ENCODE measurements at places on chromosomes 11 and 22.

DNA sequence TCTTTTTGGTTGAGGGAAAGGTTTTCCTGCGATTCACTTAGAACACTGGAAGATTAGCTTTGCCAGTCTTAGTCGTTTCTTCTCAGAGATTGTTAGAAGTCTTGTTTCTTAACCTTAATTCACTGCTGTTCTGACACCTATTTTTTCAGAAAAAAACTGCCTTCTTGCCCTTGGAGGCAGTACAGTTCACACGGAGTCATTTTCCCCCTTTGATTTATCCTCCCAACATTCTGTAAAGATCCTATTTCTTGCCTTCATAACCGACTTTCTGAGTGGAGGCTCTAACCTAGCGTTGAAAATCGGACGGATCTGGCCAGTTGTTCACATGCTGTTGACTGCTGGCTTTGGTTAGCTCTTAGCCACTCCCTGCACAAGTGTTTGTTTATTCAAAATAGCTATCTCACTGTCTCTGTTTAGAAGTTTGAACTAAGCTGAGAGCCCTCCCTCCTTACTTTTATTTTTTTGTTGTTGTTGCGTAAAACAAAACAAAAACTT is 737 bp downstream of the BCL2L13 start:
- no peak for DNase-seq

DNA sequence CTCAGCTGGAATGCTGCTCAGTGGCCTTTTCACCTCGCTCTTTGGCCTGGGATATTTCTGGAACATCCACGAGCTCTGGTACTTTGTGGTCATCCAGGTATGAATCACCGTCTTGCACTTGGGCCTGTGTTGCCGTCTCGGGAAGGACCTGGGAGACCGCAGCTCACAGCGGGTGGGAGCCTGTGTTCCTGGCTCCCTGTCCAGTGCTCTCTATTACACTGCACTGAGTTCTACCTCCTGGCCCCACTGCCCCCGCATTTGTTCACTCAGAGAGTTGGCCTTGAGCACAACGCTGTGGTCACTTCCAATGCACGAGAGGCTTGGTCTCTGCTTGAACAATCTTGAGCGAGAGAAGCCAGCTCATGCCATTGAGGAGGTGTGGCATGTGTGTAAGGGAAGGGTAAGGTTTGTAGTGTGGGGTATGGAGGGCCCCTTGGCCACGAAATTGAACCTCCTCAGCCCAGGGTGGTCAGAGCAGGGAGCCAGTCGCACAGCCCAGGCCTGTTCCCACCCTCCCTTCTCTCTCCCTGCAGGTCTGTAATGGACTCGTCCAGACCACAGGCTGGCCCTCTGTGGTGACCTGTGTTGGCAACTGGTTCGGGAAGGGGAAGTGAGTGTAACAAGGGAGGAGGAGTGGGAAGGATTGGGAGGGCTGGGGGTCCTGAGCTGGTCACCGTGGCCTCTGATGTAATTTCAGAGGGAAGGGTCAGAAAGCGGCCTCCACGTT is 16.2 kb downstream of the SLC37A2 start:
- no peak for DNase-seq

- DNase-seq, result no peak
Observed at GRCh38 chr11:115157247-115157646, 347.0 kb downstream of the CADM1 start.

- DNase-seq, result no peak
Observed at GRCh38 chr11:120869516-120870011, 154.3 kb upstream of the TBCEL start.

GRCh38 chr11:75734491-75735180 is 17.0 kb downstream of the MOGAT2 start:
- no peak for DNase-seq

Measured in stimulated activated naive CD4-positive, alpha-beta T cell (primary cell).